ENCODE measurements at places on chromosomes 1 and 21.

DNA sequence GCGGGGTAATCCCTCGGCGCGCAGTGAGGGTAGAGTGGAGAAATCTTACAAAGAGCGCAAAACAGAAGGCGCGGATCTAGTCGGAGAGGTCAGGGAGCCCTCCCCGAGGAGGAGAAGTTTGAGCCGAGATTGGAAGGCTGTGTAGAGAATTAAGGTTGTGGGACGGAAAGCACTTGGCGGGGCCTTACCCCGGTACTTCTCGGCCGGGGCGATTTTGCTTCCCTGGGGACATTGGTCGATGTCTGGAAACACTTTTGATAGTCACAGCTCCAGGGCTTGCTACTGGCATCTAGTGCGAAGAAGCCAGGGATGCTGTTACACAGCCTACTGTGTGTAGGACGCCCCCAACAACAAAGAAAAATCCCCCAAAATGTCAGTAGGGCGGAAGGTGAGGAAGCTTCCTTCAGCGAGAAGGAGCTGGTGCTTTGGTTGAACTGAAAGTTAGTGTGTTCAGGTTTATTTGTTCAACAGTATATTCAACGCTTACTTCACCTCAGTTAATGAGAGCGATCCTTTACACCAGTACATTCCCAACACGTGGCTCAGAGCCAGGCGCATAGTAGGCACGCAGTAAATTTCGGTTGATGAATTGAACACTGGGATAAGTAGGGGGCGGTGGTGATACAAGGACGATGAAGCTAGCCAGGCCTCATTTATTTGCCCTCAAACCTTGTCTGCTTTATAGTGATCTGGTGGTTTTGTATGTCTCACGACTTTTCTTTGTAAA lies 807 bp downstream of the CEP85 start:
- no peak for DNase-seq

- DNase-seq = no peak
Observed at GRCh38 chr1:54816951-54817350, 15.8 kb upstream of the TTC22 start.

GRCh38 chr1:116920211-116920610 lies 10.5 kb downstream of the PTGFRN start:
- no peak for DNase-seq

DNA sequence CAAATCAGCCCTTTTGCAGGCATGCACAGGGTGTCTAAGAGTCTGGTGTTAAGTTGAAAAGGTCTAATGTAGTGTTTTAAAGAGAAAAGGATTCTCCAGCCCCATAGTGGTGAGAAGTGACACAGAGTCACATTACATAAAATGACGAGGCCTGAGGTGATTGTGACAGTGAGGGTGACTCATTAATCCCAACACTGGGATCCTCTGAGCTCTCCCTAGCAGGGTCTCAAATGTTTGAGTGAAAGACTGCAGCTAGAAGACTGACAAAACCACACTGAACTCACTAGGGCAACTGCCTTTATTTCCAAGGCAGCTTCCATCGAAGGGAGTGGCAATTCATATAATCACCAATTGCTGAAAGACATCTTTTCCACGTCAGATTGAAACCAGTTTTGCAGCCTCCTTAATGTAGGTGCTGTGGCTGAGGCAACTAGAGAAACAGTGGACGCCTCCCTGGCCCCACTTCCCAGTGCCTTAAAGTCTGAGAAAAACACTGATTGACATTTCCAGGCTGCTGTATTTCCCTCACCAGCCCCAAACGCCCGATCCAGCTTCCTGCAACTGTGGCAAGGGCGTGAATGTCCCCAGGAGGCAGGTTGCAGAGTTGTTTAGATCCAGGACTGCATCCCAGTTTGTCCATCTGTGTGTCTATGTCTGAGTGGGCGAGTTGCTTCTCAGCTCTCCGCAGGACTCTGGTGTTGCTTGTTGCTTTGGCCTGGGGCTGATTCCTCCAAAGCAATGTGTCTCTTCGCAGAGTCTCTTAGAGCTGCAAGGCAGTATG lies 81.4 kb downstream of the RUNX1 start:
- no peak for DNase-seq

DNA sequence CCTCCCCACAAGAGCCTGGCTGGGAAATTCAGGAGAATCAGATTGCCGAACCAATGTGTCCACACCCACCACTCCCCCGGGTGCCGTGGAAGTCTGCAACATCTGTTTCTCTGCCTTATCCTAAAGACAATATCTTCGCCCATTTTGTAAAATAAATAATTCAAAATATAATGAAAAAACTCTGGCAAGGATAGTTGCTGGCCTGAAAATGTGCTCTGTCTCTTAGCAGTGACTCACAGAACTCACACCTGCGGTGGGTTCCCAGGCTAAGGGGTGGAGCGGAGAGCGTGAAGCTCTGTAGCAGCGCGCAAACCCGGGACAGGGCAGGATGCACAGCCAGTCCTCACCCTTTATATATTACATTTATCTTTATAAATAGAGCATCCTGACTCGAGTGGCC lies 99.9 kb downstream of the COLGALT2 start:
- DNase-seq = no peak

GRCh38 chr1:182617734-182618351 lies 13.7 kb upstream of the RGS16 start:
- DNase-seq = no peak

DNA sequence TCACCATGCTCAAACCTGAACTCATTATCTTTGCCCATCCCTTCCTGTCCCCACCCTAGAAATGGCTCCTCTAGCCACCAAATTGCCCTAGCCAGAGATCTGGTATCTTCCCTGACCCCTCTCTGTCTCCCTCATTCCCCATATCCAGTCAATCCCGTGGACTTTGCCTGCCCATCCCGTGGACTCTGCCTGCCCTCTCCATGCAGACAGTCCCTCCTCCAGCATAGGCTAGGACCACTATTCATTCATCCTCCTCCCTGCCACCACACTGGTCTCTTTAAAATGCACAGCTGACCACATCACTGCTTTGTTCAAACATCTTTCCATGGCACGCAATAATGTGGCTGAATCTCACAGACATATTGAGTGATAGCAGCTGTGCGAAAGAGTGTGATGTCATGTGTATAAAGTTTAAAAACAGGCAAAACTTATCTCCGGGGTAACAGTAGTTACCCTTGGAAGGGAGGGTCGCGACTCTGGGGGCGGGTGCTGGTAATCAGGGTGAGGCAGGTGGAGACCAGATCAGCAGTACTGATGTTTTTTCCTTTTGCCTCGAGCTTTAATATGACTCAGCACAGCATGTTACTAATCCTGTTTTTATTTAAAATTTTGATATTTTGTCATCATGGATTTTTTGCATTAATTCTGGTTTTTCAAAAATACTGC lies 4.8 kb upstream of the SLC2A1 start:
- no peak for DNase-seq

GRCh38 chr1:223479718-223480425 lies 86.7 kb downstream of the CCDC185 start:
- DNase-seq = no peak

GRCh38 chr1:1432274-1432950 lies 3.1 kb upstream of the VWA1 start:
- no peak for DNase-seq

- DNase-seq = peak; percentile 43
Observed at GRCh38 chr1:91124989-91125417, 103.2 kb upstream of the ZNF644 start.

GRCh38 chr1:145729666-145730436 lies 10.6 kb downstream of the CD160 start:
- DNase-seq = no peak

DNA sequence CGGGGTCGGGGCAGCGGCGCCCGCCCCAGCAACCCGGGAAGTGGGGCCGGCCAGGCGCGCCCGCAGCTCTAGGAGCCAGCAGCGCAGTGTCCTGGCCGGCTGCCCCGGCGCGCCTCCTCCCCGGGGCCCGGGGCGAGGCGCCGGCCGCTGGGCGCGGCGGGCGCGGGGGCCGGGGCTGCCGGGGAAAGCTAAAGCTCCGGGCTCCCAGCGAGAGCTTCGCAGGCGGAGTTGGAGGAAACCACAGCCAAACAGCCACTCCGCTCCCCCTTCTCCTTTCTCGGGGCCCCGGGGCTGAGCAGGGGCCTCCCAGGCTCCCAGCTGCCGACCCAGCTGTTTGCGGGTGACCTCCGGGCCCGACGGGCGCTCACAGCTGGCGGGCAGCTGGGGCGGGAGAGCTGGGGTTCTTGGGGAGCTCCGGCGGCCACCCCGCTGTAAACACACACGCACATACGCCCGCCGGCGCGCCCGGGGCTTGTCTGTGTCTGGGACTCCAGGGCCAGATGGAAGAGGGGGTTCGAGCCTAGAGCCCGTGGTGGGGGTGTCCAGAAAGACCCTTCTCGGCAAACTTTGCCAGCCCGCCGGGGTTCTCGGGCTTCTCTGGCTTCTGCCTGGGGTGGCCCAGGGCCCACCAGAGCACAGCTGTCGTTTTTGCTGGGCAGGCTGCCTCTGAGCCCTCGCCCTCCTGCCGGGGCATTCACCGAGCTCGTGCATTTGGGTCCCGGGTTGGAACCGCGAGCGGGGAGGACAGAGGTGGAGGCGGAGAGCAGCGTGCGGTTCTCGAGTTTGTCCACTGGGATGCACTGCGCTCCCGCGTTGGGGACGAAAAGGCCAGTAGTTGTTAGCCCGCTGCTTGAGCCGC lies 1.5 kb downstream of the AJAP1 start:
- DNase-seq = no peak

DNA sequence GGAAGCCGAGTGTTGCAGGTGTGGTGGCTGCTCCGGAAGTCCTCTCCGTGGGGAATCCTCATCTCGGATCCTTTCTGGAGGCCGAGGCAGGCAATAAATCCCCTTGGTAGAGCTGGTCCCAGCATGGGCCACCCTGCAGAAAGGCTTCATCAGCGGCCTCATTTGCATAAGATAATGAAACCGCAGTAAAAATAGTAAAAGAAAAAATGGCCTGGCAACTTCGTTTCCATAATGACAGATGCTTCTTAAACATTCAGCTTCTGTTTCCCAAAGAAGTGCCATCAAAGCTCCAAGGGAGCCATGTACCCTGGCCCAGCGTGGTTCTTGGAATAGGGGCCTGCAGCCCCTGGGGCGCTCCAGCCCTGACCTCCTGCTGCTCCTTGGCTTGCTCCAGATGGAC lies 244.1 kb downstream of the GRIK3 start:
- DNase-seq = no peak

GRCh38 chr1:222010306-222010705 lies 268.4 kb upstream of the DUSP10 start:
- DNase-seq = no peak
